ENCODE measurements at places on chromosomes 3 and 15. TPM values are rescaled to one million over a fixed set of nuclear protein-coding genes. Genes with fewer than 3 reads are reported as not detected.

The IL17RE gene
- total RNA-seq, result 3.9 TPM

DNA sequence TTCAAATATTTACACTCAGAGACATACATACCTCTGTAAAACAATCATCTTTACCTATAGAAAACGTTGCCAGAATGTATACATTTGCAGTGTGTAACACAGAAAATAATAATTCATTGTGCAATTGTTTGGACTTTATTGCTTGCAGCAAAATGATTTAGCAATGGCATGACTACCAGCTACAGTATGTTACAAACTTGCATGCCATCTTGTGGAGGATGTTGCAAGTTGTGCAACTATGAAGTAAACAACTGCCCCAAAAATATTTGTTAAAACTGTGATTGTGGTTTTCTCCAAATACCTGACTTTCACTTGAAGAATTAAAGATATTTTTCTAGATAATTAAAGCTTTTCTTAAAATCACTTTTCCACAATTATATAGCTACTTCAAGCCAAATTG, 27.1 kb upstream of the C3orf49 start:
- no peaks in the 10 kb centered on the region for H3K27me3 ChIP-seq
- no peaks in the 10 kb centered on the region for H3K36me3 ChIP-seq

The LRRN1 gene
- 127 TPM for total RNA-seq

The KIF15 gene
- total RNA-seq, result 5.8 TPM

Measured in glutamatergic neuron (in vitro differentiated cells).